ENCODE measurements at places on chromosomes 16 and 17.

DNA sequence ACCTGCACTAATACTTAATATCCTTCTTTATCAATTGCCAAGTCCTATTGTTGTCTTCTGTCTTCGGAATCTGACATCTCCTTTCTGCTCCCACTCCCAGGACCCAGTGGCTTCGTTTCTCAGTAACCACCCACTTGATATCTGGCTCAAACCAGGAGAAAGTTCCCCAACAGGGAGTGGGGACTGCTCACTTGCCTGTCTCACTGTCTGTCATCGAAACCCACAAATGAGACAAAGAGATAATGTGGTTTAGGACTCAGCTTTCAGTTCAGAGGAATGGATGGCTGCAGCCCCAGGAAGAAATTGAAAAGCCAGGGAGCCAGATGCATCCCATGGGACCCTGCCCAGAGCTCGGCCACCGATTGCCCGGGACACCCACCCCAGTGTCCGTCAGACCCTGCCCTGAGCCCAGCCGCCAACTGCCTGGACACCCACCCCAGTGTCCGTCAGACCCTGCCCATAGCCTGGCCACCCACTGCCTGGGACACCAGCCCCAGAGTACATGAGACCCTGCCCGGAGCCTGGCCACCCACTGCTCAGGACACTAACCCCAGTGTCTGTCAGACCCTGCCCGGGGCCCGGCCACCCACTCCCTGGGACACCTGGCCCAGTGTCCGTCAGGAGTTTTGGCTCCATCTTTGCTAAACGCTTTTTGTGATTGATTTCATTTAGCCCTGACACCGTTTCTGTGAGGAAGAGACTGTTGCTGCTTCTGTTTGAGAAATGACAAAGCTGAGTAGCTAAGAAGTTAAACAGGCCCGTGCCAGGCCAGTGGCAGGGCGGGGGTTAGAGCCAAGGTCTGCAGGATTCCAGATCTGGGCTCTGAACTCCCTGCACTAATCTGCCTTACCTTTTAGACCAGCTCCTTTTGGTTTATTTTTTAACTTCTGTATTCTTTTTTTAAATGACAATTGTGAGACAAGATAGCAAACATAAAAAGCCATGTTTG is 251.4 kb downstream of the PHKB start:
- H3K27me3 ChIP-seq, result peaks cover 31% of the 10 kb centered on the region
- no peak for DNase-seq
- no peak overlapping the region for H3K4me3 ChIP-seq
- no peaks in the 10 kb centered on the region for H3K36me3 ChIP-seq
- H3K27ac ChIP-seq, result peak overlapping the region; percentile 24

DNA sequence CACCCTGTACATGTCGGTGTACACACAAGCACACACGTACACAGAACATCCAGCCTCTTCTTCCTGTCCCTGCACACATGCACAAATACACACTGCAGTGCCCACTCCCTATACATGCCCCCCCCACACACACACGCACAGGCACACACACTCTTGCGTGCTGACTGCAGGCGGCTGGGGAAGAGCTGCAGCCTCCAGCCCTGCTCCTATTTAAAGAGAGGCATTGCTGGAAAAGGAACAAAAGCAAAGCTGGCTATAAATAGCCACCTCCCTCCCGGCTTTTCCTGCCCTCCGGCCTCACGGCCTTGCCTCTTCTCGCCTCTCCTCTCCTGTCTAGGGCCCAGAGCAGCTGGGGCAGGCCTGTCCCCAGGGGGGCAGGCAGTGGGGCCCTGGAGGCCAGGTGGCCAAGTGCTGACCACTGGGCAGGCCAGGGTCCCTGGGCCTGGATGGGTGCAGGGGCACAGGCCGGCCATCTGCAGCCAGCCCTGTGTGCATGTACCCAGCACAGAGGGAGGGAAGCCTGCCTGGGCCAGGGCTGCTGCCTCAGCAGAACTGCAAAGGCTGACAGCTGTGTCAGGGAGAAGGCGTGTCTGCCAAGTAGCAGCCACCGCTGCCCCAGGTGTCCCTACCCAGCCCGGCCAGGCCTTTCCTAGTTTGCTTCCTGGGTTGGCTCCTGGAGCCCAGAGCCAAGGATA is 25.4 kb downstream of the RTN4RL1 start:
- H3K27ac ChIP-seq, result no peak overlapping the region
- H3K36me3 ChIP-seq, result no peaks in the 10 kb centered on the region
- H3K27me3 ChIP-seq, result peaks cover 34% of the 10 kb centered on the region
- DNase-seq, result no peak
- peak overlapping the region; percentile 45 for H3K4me3 ChIP-seq

DNA sequence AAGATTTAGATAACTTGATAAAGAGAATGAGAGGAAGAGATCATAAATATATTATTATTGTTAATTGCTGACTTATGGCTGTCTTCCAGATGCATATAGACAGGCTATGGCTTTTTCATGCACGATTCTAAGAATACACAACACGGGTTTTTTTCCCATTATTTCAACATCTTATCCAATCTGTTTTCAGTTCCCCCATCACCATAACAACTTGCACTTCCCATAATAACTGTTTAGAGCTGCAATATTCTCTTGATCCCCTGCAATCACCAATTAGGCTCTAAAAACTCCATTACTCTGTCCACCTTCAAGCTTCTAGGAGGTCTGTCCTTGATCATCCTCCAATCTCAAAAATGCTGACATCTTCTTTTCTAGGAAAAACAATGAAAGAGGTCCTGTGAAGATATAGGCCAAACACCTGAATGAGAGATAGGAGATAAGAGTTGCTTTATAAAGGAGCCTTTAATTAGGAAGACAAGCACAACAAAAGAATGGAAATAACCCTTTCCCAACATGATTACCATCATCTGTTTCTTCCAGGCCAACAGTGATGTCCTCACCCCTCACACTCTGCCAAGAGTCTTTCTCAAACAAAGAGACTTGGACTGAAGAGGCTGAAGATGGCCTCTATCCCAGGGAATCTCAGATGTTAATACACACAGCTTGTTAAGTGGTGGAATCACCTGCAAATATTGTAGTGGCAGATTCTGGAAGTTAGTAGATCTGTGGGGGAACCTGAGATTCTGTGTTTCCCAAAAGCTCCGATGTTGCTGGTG is 32.2 kb upstream of the CCL2 start:
- peaks cover 23% of the 10 kb centered on the region for H3K27me3 ChIP-seq
- no peaks in the 10 kb centered on the region for H3K36me3 ChIP-seq
- DNase-seq, result no peak
- H3K4me3 ChIP-seq, result no peak overlapping the region
- H3K4me1 ChIP-seq, result no peaks in the 10 kb centered on the region
- H3K27ac ChIP-seq, result no peak overlapping the region

DNA sequence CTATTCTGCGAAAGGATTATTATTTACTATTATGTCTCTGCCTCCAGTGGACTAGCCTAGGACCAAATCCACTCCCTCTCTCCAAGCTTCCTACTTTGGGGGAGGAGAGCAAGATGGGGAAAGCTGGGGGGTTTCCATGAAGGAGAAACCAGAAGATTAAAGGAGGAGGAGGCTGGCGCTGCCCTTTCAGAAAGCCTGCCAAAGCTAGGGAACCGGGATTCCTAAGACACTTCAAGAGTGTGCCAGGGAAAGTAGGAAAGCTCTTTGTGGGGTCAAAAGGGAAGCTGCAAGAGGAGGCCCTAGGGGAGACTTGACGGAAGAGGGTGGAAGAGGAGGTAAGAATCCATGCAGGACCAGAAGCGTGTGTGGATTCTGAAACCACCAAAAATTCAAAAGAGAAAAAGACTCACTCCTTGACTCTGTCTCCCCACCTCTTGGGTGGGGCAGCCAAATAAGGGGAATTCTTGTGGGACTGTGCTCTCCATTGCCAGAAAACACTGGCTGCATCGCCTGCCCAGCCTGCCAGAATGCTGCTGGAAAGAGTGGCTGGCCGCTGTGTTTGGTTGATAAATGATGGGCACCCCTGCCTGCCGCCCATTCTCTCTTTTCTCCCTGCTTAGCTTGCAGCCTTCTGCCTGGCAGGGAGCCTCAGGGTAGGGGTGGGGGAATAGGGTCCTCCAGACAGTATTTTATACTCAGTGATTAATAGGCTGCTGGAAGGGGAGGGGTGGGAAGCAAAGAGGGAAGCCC is 11.8 kb upstream of the KAT7 start:
- peaks cover 5% of the 10 kb centered on the region for H3K27me3 ChIP-seq
- H3K4me3 ChIP-seq, result no peak overlapping the region
- H3K36me3 ChIP-seq, result no peaks in the 10 kb centered on the region
- H3K4me1 ChIP-seq, result peaks cover 10% of the 10 kb centered on the region

- H3K27me3 ChIP-seq, result peaks cover 16% of the 10 kb centered on the region
- no peak overlapping the region for H3K4me3 ChIP-seq
- H3K27ac ChIP-seq, result no peak overlapping the region
- no peak for DNase-seq
- no peaks in the 10 kb centered on the region for H3K36me3 ChIP-seq
- no peaks in the 10 kb centered on the region for H3K4me1 ChIP-seq
Measured at GRCh38 chr16:49835161-49835777, 20.6 kb downstream of the ZNF423 start.

DNA sequence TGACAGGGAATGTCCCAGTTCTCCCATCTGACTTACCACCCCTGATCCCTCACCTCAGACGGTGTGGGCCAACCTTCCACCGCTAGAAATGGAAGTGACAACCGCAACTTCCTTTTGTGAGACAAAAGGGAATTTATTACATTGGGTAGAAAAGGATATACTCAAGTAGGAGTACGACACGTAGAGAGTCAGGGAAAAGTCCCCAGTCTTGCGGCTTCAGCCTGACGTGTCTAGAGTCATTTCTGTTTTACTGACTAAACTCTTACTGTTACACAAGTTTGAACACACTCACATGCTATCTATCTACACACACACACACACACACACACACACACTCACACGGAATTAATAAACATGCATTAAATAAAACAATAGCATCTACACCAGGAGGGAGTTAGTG is 178.9 kb downstream of the COPRS start:
- peak; percentile 12 for DNase-seq
- no peaks in the 10 kb centered on the region for H3K36me3 ChIP-seq
- no peak overlapping the region for H3K27ac ChIP-seq
- H3K27me3 ChIP-seq, result peaks cover 22% of the 10 kb centered on the region
- no peak overlapping the region for H3K4me3 ChIP-seq

DNA sequence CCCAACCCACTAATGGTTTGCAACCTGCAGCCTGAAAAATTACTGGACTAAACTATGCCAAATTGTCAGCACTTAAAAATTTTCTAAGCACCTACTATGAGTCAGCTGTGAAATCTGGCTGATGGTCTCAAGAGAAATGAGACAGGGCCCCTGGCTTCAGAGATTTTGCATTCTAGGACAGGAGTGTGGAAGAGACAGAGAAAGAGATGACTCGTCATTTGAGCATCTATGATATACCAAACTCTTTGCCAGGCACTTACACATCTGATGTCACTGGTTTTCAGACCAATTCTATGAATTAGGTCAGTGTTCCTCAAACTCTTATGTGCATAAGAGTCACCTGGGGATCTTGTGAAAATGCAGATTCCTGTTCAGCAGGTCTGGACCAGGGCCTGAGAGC is 44.4 kb downstream of the CLEC19A start:
- DNase-seq, result no peak
- no peaks in the 10 kb centered on the region for H3K36me3 ChIP-seq
- H3K4me3 ChIP-seq, result no peak overlapping the region
- H3K4me1 ChIP-seq, result no peaks in the 10 kb centered on the region

GRCh38 chr17:31622500-31622899 is 231.0 kb downstream of the RAB11FIP4 start:
- no peak overlapping the region for H3K4me3 ChIP-seq
- peaks cover 2% of the 10 kb centered on the region for H3K4me1 ChIP-seq
- H3K27ac ChIP-seq, result no peak overlapping the region
- peaks cover 8% of the 10 kb centered on the region for H3K27me3 ChIP-seq

GRCh38 chr16:54886078-54886477 is 44.6 kb upstream of the IRX5 start:
- no peaks in the 10 kb centered on the region for H3K4me1 ChIP-seq
- H3K4me3 ChIP-seq, result no peak overlapping the region
- no peak overlapping the region for H3K27ac ChIP-seq
- no peaks in the 10 kb centered on the region for H3K27me3 ChIP-seq
- no peaks in the 10 kb centered on the region for H3K36me3 ChIP-seq

DNA sequence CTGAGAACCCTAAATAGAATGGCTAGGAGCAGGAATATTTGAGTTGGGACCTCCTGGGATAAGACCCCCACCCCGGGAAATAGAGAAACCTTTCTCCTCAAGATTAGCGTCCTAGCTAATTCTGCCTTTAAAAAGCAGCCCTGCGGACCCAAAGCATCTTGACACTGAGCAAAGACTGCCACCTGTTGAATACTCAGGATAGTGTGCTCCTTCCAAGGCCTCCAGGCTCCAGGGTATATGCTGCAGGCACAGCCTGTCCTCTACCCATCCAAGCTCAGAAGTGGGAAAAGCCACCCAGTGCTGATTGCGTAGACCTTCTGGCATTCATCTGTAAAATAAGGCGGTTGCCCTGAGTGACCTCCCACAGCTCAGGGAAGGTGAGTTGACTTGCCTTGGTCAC is 456.2 kb upstream of the DYNLRB2 start:
- H3K4me3 ChIP-seq, result no peak overlapping the region
- peak; percentile 10 for DNase-seq
- H3K4me1 ChIP-seq, result no peaks in the 10 kb centered on the region
- H3K27ac ChIP-seq, result no peak overlapping the region
- H3K27me3 ChIP-seq, result peaks cover 1% of the 10 kb centered on the region

DNA sequence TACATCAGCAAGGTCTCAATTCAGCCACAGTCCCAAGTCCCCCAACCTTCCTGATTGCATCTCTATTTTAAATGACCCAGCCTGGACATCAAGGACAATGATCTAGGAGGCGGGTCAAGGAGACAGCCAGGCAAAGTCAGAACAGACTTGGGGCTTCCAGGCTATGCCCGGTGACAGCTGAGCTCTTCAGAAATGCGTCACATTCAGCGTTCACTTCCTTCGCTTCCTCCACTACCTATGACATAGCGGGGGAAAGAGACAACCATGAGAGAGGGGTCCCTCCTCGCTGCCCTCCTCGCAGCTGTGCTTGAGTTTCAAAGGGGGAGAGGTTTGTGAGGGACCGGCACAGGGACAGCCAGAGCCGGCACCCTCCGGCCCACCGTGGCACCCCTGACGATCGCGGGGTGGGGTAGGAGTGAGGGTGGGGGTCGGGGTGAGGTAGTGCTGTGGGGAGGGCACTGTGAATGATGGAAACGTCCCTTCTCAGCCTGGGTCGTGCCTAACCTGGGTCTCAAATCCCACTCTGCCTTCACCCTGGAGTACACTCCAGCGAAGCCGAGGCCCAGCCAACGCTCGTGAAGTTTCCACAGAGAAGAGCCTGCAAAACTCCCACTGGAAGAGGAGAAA is 12.3 kb upstream of the LGALS3BP start:
- H3K27ac ChIP-seq, result no peak overlapping the region
- H3K36me3 ChIP-seq, result peaks cover 59% of the 10 kb centered on the region
- peaks cover 1% of the 10 kb centered on the region for H3K4me1 ChIP-seq
- DNase-seq, result no peak
- H3K4me3 ChIP-seq, result no peak overlapping the region

GRCh38 chr16:72458035-72458434 is 286.1 kb upstream of the PMFBP1 start:
- no peak overlapping the region for H3K27ac ChIP-seq
- DNase-seq, result no peak
- H3K4me3 ChIP-seq, result no peak overlapping the region
- no peaks in the 10 kb centered on the region for H3K4me1 ChIP-seq
- H3K36me3 ChIP-seq, result no peaks in the 10 kb centered on the region
